Transverse colon (tissue), 4 donors: ENCODE measurements at places on chromosomes 6 and 20. TPM values are rescaled to one million over a fixed set of nuclear protein-coding genes. Genes with fewer than 3 reads are reported as not detected.

Gene ADAM33
- 62.5 TPM for total RNA-seq

Gene GINS1
- not detected for total RNA-seq

Gene TAPBP
- total RNA-seq: 423 TPM

Gene OR12D3
- total RNA-seq: not detected

Gene DUSP22
- total RNA-seq: 213 TPM

Gene TRIM40
- 14.8 TPM for total RNA-seq

Gene VNN1
- 39.5 TPM for total RNA-seq

Gene TNF
- not detected for total RNA-seq

Gene PI16
- total RNA-seq: not detected

Gene IPCEF1
- 0.37 TPM for total RNA-seq

Gene MAFB
- 74.4 TPM for total RNA-seq

Gene BTN3A1
- total RNA-seq: 18.7 TPM

Gene PLCB1
- total RNA-seq: 17.1 TPM

Gene NPEPL1
- total RNA-seq: 109 TPM

Gene F13A1
- 58.4 TPM for total RNA-seq

Gene UCKL1
- 189 TPM for total RNA-seq

Gene SIRT5
- total RNA-seq: 21.0 TPM

Gene LTV1
- total RNA-seq: 0.80 TPM

Gene OR2B6
- not detected for total RNA-seq

Gene SEL1L2
- total RNA-seq: not detected

Gene TRAPPC3L
- total RNA-seq: not detected

Gene PPP1R16B
- total RNA-seq: 10.1 TPM

Gene GGT7
- 11.2 TPM for total RNA-seq

Gene ADGRF4
- 2.0 TPM for total RNA-seq

Gene TINAG
- total RNA-seq: 155 TPM

Gene RNF182
- not detected for total RNA-seq

Gene ZNF831
- 3.8 TPM for total RNA-seq

Gene BIRC7
- total RNA-seq: 1.6 TPM

Gene STK35
- total RNA-seq: 27.9 TPM

Gene ABHD16B
- total RNA-seq: not detected

Gene RAD21L1
- total RNA-seq: not detected

Gene GPANK1
- total RNA-seq: 23.5 TPM

Gene RWDD1
- 36.7 TPM for total RNA-seq

Gene PRRC2A
- total RNA-seq: 138 TPM

Gene IYD
- 8.4 TPM for total RNA-seq

Gene RIPOR2
- total RNA-seq: 3.0 TPM

Gene ADTRP
- 190 TPM for total RNA-seq

Gene IMPG1
- total RNA-seq: not detected

Gene WFDC6
- total RNA-seq: not detected

Gene NOX3
- total RNA-seq: not detected

Gene GLO1
- total RNA-seq: 56.1 TPM

Gene CTCFL
- total RNA-seq: not detected
